ENCODE measurements at places on chromosomes 4 and X.
A peak's percentile ranks its signal among the peaks of the same experiment; 100 is the strongest.

DNA sequence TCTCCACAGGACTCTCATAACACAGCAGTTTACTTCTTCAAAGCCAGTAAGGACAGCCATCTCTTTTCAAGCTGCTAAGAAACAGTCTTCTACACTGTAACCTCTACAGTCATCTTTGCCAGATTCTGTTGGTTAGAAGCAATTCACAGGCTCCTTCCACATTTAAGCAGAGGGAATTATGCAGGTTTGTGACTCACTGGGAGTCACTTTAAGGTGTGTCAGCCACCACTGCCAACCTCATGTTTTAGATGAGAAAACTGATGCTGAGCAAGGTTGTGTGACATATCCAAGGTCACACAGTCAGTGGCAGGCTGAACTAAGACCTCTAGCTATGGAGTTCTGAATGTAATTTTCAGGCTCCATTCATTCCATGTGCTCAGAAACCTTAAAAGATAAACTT, 143.5 kb downstream of the QDPR start:
- DNase-seq = no peak

- no peak for DNase-seq
These were observed 78.7 kb upstream of the CBLL2 start for GRCh38 chrX:22193851-22194659.

GRCh38 chr4:113756005-113756410, 5.5 kb downstream of the CAMK2D start:
- no peak for DNase-seq

GRCh38 chr4:170656506-170656905, 566.8 kb upstream of the AADAT start:
- DNase-seq = no peak

GRCh38 chr4:8602686-8603430, 10.3 kb downstream of the CPZ start:
- no peak for DNase-seq

GRCh38 chrX:109390556-109390955, 91.3 kb downstream of the GUCY2F start:
- DNase-seq = no peak

GRCh38 chr4:142156256-142156655, 519.9 kb downstream of the IL15 start:
- DNase-seq = no peak

- no peak for DNase-seq
These were observed 9.3 kb upstream of the PDE6B start for GRCh38 chr4:616091-616490.

DNA sequence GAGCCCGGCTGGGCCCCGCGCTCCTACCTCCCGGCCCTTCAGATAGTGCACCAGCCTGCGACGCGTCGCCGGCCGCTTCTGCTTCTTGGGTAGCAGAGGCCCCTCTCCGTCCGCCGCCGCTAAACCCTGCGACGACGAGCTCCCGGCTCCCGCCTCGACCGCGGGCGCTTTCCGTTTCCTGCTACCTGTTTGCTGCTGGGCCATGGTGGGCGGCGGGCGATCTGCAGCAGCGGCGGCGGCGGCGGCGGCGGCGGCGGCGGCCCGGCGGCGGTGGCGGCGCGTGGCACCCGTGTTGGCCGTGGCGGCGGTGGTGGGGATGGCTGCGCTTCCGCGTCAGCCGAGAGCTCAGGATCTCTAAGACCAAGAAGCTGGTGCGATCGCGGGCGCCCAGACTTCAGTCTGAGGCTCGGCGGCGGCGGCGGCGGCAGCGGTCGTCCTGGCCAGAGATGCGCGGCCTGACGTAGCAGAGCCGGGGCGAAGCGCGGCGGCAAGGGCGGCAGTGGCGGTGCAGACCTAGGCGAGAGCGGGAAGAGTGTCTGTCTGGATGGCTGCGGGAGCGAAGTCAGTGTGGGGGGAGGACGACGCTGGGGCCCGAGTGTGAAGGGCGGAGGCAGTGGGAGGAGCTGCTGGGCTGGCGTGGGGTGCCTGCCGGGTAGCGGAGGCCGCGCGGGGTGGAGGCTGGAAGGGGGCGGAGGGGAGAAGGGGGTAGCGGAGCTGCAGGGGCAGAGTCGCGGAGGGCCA, at the start of gene DCAF12L2:
TSS of gene DCAF12L2 (minus strand) at position 569 of the 741 bp plus-strand sequence. CDS start at position 204, 365 bp downstream.
- no peak for DNase-seq

GRCh38 chr4:55079451-55080173, 45.8 kb downstream of the KDR start:
- DNase-seq = no peak

DNA sequence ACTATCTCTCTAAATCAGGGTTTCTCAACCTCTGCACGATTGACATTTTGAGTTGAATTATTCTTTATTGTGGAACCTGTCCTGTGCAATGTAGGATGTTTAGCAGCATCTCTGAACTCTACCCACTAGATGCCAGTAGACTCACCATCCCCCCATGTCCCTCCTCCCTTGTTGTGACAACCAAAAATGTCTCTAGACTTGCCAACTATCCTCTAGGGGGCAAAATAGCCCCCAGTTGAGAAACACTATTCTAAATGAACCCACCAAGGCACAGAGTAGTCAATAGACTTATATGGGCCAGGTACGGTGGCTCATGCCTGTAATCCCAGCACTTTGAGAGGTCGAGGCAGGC, 49.1 kb upstream of the GAB1 start:
- DNase-seq = no peak

DNA sequence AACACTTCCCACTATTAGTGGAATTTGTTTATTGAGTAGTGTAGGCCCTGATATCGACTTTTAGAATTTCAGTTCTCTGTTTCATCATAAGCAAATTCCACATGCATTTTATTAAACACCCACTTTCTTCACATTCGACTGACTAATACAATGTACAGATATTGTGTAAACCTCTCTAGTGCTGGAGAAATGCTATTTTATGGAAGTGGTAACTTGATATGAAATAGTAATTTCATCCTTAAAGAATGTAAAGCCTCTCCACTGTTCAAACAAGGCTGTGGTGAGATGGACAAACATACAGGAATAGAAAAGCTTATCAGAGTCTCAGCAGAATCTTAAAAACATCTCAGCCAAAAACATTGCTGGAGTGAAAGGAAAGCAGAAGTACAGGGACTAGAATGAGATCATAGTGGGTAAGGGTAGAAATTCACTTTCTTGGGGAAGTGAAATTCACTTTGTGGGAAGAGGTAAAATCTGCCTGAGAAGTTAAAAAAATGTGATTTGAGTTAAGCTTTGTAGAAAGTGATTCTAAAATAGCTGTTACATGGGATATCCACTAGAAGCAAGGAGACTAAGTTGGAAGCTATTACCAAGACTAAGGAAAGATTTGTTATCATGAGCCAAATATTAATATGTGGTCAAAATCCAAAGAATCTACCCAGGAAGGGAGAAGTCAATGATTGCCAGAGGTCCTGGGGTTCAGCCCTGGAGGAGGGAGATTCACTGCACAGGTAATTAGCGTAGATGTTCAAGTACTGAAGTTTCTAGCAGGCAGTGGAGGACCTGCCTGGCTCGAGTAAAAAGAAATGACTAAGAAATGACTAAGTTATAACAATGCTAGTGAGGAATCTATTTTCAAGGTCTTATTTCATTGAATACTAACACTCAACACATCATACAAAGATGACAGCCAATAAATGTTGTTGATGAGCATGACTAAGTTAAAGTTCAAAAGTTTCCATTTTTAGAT, 398.3 kb upstream of the FAM47C start:
- no peak for DNase-seq

DNA sequence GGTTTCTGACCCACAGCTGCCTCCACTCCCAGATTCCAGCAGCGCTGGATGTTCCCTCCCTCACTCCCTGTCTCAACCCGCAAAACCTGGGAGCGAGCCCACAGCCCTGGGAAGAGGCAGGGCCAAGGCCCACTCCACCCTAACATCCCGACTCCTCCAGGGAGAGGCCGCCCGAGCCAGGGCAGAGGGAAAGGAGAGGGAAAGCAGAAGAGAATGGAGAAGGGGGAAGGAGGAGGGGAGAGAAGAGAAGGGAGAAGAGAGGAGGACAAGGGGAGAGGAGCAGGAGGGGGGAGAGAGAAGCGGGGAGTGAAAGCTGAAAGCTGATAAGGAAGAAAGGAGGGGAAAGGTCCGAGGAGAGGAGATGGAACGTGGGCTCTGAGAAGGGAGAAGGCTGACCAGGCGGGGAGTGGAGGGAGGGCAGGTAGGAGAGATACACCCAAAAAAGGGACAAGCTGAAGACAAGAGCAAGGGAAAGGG, 120.2 kb upstream of the PJA1 start:
- DNase-seq = no peak

GRCh38 chr4:151745481-151746231, 15.2 kb downstream of the GATB start:
- no peak for DNase-seq

GRCh38 chr4:158484173-158484885, 37.4 kb upstream of the RXFP1 start:
- no peak for DNase-seq

DNA sequence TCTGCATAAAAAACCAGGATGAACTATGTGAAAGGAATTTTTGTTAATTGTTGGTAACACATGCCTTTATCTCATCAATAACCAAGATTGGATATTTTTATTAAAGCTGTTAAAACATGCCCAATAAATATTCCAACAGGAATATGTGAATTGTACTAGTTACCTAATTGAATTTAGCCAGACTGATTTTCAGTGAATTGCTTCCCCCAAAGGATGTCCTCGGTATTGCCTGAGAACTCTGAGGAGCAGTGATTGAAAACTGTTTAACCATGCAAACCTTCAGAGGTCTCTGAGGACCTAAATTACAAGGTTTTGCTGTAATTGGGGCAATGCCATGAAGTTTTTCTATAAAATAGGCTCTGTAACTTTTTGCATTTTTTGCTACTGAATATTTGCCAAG, 66.6 kb downstream of the BLTP1 start:
- DNase-seq = no peak

DNA sequence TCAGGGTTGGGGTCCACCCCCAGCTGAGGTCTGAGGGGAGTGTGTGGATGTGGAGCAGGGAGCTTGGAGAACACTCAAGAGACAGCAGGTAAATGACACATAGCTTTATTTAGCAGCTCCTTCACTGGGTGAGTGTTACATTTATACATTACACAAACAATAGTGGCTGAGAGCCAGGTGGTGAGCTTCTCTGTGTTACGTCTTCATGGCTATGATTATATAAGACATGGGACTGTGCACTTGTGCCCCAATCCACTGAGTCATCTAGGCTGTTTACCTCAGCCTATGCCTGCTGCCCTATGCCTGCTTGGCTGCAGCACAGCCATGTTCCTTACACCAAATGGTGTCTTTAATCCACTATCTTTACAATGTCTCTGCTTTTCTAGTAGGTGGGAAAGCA, 459.6 kb downstream of the AFF2 start:
- no peak for DNase-seq

GRCh38 chr4:7761720-7762119, 177.9 kb downstream of the AFAP1 start:
- no peak for DNase-seq

- no peak for DNase-seq
These were observed 210.0 kb upstream of the STK26 start for GRCh38 chrX:131812847-131813825.

DNA sequence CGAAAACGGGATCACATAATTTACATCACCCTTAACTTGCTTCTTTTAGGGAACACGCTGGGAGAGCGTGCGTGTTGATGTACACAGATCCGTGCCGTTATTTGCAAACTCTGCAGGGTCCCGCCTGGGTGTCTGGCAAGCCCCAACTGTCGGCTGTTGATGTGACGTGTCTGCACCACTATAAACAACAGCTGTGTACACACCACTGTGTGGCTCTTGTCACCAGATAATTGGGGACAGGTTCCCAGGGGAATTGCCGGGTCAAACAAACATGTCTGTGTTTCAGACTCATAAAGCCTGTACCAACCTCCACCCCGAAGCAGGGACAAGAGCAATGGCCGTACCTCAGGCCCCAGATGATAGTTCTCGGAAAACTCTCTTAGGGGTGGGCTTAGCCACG, 105.0 kb upstream of the AFAP1 start:
- DNase-seq = peak; percentile 92

DNA sequence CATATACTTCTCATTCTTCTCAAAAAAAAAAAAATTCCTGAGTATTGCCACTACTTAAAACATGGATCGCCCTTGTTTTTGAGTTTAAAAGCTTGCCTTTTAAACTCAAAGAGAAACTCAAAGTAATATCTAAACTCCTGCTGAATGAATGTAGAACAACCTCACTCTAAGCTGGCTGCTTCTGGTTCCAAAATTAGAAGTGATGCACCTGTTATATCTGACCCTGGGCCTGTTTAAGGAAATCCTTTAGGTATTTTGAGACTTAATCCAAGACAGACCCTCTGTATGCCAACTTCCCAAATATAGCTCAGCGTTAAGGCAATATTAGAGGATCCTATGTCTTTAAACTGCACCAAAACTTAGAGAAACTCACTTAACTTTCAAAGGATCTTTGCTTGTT, 1.8 kb upstream of the OTUD4 start:
- DNase-seq = no peak

- DNase-seq = no peak
These were observed 105.6 kb downstream of the EFNB1 start for GRCh38 chrX:68934421-68934820.

DNA sequence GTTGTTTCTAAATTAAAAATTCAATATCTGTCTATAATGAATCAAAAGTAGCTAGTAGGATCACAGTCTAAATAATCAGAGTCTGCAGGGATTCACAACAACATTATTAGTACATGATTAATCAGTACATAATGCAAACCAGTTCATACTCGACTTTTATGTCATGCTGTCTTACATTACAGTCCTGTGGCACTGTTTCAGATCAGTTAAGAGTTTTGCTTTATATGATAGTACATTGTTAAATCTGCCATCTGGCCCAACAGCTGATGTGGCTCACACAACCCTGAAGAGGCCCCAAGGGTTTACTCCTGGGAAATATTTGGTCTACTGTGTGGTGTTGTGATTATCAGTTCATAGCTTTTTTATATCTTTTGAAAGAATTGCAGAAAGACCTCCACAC, 247.1 kb upstream of the ETNPPL start:
- peak; percentile 12 for DNase-seq

GRCh38 chr4:167282171-167282864, 48.0 kb upstream of the SPOCK3 start:
- no peak for DNase-seq

- DNase-seq = no peak
These were observed 195.4 kb downstream of the SOWAHB start for GRCh38 chr4:76702440-76703122.

GRCh38 chrX:123350226-123350625, 166.1 kb downstream of the GRIA3 start:
- no peak for DNase-seq

Data from NCI-H1694 (cell line).